ENCODE measurements at places on chromosomes 1 and 21.

- DNase-seq, result no peak
These were observed 6.4 kb downstream of the SZT2 start for GRCh38 chr1:43396059-43396458.

DNA sequence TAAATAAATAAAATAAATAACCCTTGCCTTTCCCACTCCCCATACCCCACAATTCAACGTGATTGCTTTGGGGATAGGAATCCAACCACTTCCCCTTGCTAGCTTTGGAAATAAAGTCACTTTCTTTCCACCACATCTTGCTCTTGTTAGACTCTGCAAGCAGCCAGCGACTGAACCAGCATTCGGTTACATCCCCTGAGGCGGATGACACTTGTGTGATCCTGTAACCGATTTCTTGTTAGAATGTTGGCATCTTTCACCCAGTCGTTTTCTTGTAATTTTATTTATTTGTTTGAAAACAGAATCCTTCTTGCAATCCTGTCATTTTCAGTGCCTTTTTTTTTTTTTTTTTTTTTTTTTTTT is 1.6 kb upstream of the IFNGR2 start:
- no peak for DNase-seq

- DNase-seq, result no peak
These were observed 86.3 kb upstream of the ARTN start for GRCh38 chr1:43847290-43847689.

GRCh38 chr1:91803123-91803522 is 82.8 kb downstream of the TGFBR3 start:
- no peak for DNase-seq

DNA sequence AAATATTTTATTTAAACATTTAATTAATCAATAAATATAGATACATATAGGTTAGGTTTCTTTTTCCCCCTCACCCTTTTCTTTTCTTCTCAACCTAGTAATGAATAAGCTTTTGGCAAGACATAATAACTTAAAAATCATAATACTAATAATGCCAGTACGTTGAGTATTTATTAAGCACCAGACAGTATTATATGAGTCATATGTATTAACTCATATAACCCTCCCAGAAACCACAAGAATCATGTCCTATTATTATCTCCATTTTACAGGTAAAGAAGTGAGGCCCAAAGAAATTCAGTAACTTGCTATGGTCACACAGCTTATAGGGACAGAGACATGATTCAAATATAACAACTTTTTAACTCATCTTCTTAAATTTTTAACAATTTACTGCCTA is 834.5 kb upstream of the ADGRL2 start:
- no peak for DNase-seq

- DNase-seq, result no peak
These were observed 2.7 kb downstream of the ITGA10 start for GRCh38 chr1:145906954-145907753.

DNA sequence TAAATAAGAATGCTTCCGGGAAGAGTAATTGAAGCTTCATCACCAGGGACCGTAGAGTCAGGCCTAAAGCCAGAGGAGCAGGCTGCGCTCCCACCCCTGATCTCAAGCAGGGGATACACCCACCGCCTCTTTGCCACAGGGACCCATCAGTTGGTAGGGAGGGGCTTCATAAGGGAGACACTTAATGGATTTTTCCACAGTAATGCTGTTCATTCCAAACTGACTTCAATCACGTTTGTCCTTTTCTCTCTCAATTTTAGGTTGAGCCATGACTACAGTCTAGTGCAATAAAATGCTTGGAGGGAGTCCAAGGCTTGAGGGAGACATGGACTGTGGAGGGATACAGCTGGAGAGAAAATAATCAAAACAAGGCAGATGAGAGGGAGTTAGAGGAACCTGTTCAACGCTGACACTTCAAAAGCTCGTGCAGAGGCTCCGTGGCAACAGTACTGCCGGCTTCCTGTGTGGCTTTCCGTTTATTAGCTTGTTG is 111.5 kb downstream of the SEC16B start:
- no peak for DNase-seq

- no peak for DNase-seq
These were observed 57.2 kb upstream of the ARHGEF16 start for GRCh38 chr1:3397311-3397710.

DNA sequence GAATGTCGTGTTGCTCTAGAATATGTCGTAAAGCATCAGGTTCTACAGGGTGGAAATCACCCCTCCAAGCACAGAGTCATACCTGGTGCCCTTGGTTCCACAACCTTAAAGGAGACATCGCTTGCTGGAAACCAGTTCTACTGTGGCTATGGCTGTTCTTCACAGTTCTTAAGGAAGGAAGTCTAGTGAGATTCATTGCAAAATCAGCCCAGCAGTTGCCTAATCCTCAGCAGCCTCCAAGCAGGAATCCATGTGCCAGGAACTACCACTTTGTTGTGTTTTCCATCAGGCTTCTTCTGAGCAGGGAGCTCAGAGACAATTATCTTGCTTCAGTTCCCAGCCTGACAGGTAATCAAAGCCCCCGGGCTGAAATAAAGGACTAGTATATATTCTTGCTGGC is 45.0 kb upstream of the SLC35F3 start:
- DNase-seq, result no peak

GRCh38 chr21:15293240-15293639 is 228.4 kb upstream of the NRIP1 start:
- no peak for DNase-seq

DNA sequence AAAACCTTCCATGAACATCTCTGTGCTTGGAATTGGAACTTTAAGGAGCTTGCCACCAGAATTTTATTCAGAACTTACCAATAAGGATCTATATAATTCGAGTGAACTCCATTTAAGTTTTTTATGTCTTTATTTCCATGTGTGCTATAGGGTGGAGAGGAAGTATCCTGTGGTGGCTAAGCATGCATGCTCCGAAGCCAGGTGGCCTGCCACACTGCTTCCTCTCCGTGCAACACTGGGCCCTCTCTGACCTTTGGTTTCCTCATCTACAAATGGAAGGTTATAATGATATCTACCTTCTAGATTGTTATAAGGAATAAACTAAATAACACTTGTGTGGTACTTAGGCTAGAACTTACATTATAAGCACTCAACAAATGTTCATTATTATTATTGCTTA is 382.1 kb downstream of the PTPRC start:
- DNase-seq, result no peak

- DNase-seq, result no peak
These were observed 118.8 kb downstream of the PTBP2 start for GRCh38 chr1:96840396-96840795.

GRCh38 chr1:113282008-113282892 is 108.1 kb upstream of the MAGI3 start:
- no peak for DNase-seq

- DNase-seq, result no peak
These were observed 48.1 kb upstream of the EEIG2 start for GRCh38 chr1:108511764-108512163.

GRCh38 chr21:33211305-33211704 is 18.4 kb upstream of the IFNAR2 start:
- DNase-seq, result no peak

GRCh38 chr21:45041351-45041805 is 33.0 kb upstream of the ADARB1 start:
- no peak for DNase-seq

- no peak for DNase-seq
These were observed 57.0 kb upstream of the CACYBP start for GRCh38 chr1:174942547-174943255.

DNA sequence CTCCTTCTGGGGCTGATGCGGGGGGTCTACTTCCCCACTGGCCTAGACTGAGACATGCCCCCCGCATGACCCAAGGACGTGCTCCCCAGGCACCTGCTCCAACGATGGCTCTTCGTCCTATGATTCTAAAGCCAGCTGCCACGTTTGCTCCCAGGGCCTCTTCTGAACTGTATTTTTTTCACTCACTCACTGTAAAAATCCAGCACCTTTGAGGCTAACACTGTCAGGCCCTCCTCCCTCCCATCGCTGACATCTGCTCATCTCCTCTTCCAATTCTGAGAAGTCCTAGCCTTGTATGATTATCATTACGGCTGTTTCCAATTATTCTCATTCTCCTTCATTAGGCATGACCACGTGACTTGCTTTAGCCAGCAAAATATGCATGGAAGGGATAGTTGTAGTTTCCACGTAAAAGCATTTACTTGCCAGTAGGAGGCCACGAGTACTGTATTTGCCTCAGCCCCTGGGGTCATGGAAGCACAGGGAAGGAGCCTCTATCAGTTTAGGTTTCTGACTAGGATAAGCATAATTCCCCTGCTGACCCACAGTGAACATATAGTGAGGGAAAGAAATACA is 19.1 kb upstream of the EDN2 start:
- no peak for DNase-seq

DNA sequence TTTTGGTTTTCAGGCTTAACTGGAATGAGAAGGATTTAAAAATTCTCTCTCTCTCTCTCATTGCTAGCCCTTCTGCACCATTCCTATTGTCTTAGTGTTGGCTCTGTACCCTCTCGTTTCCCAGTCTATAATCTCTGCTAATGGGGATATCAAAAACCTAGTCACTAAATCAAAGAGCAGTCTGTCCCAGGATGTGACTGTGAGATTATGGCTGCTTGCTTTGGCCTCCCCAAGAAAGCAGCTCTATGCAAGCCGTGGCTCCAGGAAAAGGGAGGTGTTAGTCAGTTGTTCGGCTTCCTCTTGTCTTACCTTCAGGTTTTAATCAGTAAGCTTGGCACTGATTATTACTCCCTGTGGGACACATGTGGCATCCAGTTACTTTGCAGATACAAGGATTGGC is 468.8 kb downstream of the USP25 start:
- no peak for DNase-seq

GRCh38 chr1:176682830-176683535 is 220.0 kb downstream of the PAPPA2 start:
- DNase-seq, result no peak

DNA sequence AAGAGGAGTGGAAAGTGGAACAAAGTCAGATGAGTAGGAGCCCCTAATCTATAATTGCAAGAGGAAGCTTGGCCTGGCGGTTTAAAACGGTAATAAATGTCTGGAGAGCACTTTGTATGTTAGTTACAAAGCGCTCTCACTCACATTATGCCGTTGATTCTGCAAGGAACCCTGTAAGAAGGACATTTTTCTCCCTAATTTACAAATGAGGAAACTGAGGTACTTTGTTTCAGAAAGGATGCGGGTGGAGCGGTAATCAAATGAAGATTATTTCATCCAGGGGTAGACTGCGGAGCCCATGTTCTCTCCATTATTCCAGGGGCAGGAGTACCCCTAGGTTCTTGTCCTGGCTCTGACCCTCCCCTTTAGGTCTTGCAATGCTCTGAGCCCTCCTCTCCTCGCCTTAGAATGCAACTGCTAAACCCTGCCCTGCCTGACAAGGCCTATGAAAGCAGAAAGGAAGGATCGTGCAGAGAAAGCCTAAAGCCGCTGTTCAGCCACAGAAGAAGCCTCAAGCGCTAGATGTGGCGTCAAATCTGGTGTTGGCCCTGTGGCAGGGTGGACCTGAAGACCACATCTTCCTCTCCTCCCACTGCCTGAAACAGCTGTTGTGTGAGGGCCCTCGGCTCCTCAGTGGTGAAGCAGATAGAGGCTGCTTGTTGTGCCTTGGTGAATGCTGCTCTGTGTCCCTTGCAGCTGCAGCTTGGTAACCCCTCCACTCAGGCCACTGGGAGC is 588 bp upstream of the PACC1 start:
- DNase-seq, result no peak

- DNase-seq, result no peak
These were observed 348.6 kb downstream of the USP25 start for GRCh38 chr21:16078382-16078781.

DNA sequence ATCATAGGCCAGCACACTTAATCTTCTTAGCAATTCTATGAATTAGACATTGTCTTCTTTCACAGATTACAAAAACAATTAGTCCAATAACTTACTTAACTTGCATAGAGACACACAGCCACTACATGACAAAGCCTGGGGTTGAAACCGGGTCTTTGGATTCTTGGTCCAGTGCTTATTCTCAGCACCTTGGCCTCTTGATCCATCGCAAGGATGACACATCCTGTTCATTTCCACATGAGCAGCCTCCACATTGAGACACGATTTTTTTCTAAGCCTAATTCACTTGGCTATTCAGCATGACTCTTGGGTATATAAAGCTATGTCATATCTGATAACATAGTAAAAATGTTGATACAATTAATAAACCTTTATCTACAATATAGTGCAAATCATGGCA is 221.0 kb upstream of the FOXD3 start:
- no peak for DNase-seq

DNA sequence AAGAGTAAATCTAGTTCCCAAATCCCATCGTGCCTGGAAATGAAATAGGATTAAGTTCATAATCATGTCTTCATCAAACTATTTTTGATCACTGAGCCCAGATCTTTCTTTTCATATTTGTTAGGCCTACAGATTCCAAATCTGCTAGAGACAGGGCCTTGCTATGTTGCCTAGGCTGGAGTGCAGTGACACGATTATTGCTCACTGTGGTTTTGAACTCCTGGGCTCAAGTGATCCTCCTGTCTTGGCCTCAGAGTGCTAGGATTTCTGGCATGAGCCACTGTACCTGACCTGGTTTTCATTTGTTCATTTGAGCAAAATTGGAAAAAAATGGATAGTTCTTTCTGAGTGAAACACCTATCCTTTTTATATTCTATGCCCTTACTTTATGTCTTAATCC is 28.0 kb upstream of the DIPK1A start:
- DNase-seq, result no peak

DNA sequence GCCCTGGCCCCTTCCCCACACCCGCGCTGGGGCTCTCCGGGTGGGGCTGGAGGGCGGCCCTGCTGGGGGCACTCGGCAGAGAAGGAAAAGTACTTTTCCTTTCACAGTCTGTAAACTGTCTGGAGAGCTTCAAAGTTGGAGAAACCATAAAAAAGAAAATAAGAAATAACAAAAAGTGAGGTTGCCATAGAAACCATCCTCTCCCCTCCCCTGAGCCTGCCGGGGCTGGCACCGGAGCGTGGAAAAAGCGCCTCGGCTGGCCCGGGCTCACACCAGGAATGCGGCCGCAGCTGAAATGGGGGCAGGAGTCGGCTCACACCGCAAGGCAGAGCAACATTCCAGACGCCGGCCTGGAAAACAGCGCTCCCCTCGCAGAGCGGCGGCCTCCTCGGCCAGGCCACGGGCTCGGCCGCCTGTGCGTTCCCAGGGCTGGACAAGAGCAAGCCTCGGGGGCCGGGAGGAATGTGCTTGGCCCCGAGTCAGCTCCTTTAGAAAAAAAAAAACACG is 69.2 kb downstream of the MORN1 start:
- DNase-seq, result no peak

GRCh38 chr1:172902861-172903381 is 147.8 kb downstream of the TNFSF18 start:
- DNase-seq, result no peak

GRCh38 chr1:70503358-70503757 is 92.3 kb downstream of the CTH start:
- DNase-seq, result no peak

DNA sequence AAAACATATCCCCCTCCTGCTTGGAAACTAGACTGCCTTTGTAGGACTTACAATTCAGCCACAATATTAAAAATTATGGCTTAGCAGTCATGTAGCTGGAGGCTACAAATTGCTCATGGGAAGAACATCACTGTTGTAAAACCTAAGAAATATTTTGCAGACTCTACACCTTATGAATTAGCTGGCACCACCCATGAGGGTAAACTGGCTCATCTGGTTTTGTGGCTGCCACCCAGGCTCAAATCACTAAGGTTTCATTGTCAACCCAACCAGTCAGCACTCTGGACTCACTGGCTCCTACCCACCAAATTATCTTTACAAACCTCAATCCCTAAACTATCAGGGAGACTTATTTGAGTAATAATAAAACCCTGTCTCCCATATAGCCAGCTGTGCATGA is 100.7 kb upstream of the OLFM3 start:
- no peak for DNase-seq
